ENCODE measurements at places on chromosomes 6 and 20.

- DNase-seq = no peak
Measured at GRCh38 chr6:88958842-88959241, 4.6 kb downstream of the RNGTT start.

- no peak for DNase-seq
Measured at GRCh38 chr20:45937765-45938164, 3.3 kb downstream of the PCIF1 start.

- no peak for DNase-seq
Measured at GRCh38 chr6:43489277-43490072, 12.1 kb downstream of the TJAP1 start.

DNA sequence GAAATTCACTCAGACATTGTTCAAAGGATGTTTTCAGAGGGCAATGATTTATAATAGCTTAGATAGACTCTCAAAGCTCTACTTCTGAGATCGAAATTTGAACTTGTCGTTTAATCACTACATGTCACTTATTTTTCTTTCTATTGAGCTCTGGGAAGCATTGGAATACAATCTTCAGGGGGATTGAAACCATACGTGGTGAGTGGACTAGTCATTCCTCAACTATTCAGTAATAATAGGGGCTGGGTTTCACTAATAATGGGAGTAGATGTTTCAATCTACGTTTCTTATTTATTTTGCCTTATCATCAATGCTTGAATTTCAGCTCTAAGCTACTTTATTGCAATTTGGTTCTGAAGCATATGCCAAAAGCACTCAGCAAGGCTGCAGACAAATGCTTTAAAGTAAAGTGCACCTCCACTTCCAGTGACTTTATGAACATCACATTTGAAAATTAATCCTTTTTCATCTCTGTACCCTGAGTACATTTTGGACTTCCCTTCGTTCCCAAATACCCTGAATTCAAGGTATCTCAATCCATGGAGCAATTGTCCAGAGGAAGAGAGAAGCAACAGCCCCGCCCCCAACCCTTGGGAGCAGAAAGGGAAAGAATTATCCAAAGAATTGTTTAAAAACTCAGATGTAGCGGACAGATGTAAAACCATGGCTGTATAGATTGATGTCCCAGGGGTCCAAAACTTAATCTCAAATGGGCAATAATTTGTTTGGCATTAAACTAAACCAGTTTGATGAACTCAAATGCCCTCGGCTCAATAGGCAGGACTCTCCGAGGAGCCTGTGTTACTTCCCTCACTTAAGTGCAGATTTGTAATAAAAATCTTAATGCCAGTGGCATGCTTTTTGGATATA is 68.1 kb downstream of the HFE start:
- no peak for DNase-seq

GRCh38 chr6:15491255-15491985 is 171.4 kb downstream of the DTNBP1 start:
- DNase-seq = no peak

- DNase-seq = no peak
Measured at GRCh38 chr20:33883164-33883563, 72.0 kb downstream of the CHMP4B start.

DNA sequence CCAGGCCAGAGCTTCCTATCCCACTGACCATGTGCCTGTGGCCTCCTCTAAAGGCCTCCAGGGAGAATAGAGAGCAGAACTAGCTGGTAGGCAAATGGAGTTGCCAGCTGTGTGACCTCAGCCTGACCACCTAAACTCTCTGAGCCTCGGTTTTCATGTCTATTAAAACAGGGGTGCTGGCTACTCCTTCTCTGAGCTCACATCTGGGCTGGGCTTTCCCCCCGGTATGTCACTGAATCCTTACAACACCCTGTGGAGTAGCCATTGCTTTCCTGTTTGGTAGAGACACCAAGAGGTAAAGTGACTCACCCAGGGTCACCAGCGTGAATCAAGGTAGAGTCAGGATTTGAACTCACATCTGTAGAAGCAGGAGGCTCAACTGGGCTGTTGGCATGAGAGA is 132.1 kb downstream of the JPH2 start:
- no peak for DNase-seq

DNA sequence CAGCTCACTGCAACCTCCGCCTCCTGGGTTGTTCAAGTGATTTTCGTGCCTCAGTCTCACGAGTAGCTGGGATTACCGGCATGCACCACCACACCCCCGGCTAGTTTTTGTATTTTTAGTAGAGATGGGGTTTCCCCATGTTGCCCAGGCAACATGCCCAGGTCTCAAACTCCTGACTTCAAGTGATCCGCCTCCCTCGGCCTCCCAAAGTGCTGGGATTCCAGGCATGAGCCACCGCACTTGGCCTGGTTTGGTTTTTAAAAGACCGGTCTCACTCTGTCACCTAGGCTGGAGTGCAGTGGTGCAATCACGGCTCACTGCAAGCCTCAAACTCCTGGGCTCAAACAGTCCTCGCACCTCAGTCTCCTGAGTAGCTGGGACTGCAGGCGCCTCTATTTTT is 40.1 kb downstream of the VSTM2L start:
- DNase-seq = no peak

DNA sequence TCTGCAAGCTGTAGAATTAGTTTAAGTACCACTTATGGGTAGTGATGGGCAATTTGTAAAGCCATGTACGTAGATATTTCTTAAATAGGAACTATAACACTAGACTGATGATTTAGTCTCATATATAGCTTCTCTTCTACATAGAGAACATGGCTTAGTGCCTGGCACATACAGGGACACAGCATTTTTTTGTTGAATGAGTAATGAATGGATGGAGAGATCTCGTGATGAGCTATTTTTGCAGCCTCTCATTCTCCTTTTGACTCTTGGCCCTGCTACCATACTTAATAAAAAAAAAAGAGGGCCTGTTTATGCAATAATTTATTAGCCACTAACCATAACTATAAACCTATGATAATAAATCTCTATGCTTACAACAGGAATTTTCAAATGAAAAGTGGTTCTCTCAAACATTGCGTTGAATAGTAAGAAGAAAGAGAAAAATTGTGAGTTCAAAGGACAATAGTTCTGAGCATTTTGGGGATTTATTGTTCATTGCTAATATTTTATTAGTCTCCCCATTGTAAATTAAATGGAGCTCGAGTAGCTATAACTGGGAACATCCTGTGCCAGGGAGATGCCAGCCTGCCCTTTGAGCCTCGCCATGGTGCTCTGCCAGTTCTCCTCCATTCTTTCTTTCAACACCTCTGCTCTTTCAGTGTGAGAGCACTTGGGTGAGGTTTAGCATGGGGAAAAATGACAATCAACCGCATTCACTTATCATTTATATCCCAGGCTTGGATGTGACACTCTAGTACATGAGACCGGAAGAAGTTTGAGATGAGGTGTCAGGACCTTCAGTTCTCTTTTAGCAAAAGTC is 14.7 kb upstream of the RCAN2 start:
- DNase-seq = no peak

DNA sequence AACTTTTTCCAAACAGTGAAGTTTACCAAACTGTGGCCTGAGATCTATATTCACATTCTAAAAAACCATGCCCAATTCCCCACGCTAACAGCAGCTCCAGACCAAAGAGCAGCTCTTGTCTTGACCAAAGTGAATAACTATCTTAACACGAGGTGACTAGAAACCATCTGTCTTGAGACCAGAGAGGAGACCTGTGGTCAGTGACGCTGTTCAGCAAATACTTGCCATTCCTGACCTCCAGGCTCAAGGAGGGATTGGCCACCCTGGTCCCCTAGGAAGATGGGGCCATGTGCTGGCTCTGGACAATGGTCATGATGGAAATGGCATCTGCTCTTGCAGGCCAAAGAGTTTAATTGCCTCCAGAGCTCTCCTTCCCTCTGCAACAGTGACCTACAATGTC is 104.4 kb upstream of the CD93 start:
- DNase-seq = no peak
